Urinary bladder (tissue), 4 donors: ENCODE measurements at places on chromosomes 5 and 9.

DNA sequence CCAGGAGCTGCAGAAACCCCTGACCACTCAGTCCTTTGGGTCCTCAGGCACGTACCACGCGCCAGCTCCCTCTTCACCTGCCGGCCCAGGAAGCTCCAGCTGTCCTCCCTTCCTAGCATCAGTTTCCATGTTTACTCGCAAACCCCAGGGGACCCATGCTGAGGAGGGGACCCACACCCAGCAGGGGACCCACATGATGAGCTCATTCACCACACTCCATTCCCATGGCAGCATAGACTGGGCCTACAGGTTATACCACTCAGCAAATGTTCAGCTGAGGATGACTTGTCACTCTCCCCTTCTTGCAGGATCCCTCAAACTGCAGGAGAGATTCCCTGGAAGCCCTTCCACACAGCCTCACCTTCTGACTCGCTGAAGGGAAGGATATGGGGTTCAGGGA, 73.5 kb upstream of the GALNT10 start:
- no peak for DNase-seq

DNA sequence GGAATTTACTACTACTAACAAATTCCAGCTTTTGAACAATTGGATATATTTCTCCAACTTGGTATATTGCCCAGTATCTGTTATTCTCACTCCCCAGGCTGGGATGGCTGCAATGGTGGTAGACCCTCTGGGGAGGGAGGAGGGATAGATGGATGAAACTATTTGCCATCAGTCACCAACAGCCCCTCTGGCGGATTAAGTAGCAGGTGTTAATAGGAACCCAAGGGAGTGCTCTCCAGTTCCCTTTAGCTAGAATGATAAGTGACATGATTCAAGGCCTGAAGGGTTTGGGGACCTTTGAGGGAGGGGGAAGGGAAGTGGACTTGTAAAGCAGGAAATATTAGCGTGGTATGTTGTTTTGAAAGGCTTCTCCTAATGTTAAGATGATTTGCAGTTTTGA, 824.0 kb upstream of the ARRDC3 start:
- DNase-seq: no peak

GRCh38 chr5:175840050-175840841, 31.1 kb upstream of the CPLX2 start:
- no peak for DNase-seq

DNA sequence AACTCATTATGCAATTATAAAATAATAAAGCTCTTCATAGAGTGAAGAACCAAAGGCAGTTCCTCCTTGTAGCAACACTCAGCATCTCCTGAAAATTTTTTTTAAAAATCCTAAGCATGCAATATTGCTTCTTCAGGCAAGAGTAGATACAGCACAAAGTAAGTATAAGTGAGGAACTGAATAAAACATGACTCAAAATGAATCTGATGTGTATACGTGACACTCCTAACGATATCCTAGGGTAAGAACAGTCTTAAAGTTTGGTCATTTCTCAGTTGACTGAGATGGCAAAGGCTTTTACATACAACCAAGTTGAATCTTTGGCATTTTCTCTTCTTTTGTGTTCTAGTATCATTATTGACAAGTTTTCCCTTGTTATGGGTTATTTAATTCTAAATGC, 41.1 kb upstream of the AOPEP start:
- DNase-seq: no peak

GRCh38 chr9:30677221-30677620, 1707.2 kb upstream of the ACO1 start:
- no peak for DNase-seq

GRCh38 chr9:81314490-81314889, 374.9 kb downstream of the TLE1 start:
- no peak for DNase-seq

DNA sequence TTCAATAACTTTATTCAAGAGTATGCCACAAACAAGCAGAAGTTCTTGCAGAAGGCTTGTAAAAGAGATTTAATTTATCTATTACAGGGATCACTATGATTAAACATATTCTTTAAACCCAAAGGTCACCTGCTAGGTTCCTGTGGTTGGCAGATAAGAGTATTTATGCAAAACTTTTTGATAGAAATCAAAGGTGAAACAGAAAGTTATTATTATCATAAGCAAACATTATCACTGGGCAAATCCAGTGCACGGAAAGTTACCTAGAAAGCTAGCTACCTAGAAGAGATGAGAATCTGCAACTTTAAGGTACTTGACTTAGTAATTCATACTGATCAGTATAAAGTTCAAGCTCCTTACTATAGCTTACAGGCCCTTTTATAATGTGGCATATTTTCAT, 3.2 kb downstream of the STARD4 start:
- DNase-seq: no peak

DNA sequence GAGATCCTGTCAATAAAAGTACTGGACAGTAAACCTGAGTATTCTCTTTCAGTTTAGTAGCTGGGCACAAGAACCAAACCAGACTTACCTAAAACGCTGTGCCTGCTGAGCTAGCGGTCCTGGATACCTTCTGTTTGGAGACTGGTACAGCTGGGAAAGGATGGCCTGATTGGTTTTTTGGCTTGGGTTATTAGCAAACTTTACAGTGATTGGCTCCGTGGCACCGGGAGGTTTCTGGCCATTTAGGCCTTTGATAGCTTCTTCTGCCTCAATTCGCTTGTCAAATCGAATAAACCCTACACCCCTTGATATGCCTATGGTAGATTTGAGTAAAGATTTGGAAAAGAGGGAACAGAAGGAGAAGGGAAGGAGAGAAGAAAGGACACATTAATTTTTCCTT, 124.7 kb downstream of the ELAVL2 start:
- DNase-seq: no peak

DNA sequence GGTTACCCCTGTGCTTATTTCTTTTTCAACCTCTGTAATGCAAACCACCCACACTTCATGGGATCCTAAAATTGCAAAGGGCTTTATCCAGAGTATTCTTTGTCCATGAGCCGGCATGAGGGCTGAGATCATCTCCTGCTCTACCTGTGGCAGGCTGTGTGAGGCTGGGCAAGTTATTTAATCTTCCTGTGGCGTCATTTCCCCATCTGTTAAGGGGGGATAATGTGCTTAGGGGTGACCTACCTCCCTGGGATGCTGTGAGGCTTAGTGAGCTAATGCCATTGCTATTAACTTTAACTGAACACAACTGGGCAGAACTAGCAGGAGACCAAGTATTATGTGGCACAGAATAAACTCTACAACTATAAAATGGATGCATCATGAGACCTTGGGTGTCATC, 17.0 kb downstream of the FRMPD1 start:
- DNase-seq: no peak

DNA sequence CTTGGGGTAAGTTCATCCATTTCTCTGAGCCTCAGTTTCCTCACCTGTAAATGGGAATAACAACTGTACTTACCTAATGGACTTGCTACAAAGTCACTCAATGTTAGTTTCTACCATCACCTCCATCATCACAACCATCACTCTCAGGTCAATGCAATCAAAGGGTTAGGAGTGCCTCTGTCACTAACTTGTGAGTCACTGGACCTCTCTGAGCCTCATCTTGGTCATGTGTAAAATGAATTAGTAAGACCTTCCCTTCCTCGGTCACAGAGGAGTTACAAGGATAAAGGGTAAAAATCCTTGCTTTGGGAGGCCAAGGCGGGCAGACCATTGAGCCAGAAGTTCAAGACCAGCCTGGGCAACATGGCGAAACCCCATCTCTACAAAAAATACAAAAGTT, 12.8 kb downstream of the FABP6 start:
- DNase-seq: no peak
